ENCODE measurements at places on chromosomes 5 and 9. TPM values are rescaled to one million over a fixed set of nuclear protein-coding genes. Genes with fewer than 3 reads are reported as not detected.

DNA sequence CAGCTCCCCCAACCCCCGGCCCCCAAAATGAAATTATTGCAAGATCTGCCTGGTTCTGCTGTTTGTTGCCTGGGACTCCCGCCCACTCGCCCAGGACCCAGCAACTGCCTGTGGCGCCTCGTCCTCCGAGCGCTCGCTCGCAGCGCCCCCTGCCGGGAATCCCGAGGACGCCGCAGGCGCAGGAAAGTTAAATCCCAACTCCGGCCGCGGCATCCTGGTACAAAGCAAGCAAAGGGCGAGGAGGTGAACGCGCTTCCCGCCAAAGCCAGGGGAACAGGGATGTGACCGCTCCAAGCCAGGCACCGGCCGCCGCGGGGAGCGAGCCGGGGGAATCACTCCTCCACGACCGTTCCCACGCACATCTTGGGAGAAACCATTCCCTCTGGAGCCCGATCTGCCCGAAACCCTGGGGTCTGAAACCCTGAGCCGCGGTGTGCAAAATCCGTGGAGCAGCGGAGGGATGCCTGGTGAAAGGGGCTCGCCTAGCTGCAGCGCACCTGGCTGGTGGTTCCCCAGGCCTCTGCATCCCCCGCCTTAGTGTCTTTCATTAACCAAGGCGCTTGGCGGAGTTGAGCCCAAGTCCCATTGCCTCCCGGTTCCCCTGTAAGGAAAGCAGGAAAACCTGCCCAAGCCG, 1.3 kb downstream of the SEMA5A start:
- H3K4me3 ChIP-seq: peak overlapping the region; percentile 95
- no peaks in the 10 kb centered on the region for H3K36me3 ChIP-seq
- peak overlapping the region; percentile 67 for H3K27ac ChIP-seq
- peak; percentile 92 for DNase-seq
- H3K4me1 ChIP-seq: peaks cover 10% of the 10 kb centered on the region
- peaks cover 5% of the 10 kb centered on the region for H3K27me3 ChIP-seq

- peak overlapping the region; percentile 31 for H3K27ac ChIP-seq
- H3K4me3 ChIP-seq: no peak overlapping the region
- H3K4me1 ChIP-seq: peaks cover 11% of the 10 kb centered on the region
- no peaks in the 10 kb centered on the region for H3K27me3 ChIP-seq
Measured at GRCh38 chr5:11273180-11273903, 512.3 kb upstream of the DAP start.

DNA sequence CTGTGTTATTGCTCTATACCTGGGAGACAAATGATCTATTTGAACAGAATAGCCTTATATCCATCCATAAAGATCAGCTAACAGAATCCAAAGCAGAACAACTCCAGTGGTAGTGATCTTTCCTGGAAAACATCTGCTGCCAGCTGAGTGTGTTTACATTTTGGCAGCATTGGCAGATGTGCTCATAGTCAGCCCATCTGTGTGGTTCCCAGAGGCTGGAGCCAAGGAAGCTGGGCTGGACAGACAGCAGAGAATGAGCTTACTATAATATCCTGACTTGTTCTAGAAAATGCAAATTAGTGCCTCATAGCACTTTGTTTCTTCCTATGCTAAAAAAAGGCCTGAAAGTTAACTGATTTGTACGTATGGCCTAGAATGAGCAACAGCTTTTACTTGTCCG, 99.7 kb downstream of the ST8SIA4 start:
- no peak overlapping the region for H3K27ac ChIP-seq
- peak; percentile 11 for DNase-seq
- no peaks in the 10 kb centered on the region for H3K4me1 ChIP-seq
- no peaks in the 10 kb centered on the region for H3K36me3 ChIP-seq

Gene ACTBL2
- 0.17 TPM for polyA plus RNA-seq

DNA sequence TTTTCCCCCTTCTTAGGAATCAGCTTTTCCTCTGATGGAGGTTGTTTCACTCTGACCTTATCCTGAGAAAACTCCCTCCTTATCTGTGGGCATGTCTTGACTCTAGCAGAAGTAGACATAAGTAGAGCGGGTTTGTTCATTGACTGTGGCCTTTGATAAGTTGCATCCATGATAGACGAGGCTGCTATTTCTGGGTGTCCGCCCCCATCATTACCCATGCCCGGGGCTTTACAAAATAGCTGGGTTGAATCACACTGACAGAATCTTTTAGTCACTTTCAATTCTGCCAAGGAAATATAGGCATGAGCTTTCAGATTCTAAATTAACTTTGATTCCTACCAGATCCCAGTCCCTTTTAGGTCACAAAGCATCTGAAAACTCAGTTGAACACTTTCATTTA, 223.8 kb downstream of the SEC61B start:
- no peak overlapping the region for H3K27ac ChIP-seq
- H3K36me3 ChIP-seq: no peaks in the 10 kb centered on the region
- no peaks in the 10 kb centered on the region for H3K4me1 ChIP-seq
- DNase-seq: no peak

- H3K36me3 ChIP-seq: no peaks in the 10 kb centered on the region
- H3K27ac ChIP-seq: no peak overlapping the region
- H3K4me3 ChIP-seq: no peak overlapping the region
- H3K4me1 ChIP-seq: no peaks in the 10 kb centered on the region
- no peak for DNase-seq
Measured at GRCh38 chr9:135508211-135508820, 7.8 kb downstream of the MRPS2 start.

DNA sequence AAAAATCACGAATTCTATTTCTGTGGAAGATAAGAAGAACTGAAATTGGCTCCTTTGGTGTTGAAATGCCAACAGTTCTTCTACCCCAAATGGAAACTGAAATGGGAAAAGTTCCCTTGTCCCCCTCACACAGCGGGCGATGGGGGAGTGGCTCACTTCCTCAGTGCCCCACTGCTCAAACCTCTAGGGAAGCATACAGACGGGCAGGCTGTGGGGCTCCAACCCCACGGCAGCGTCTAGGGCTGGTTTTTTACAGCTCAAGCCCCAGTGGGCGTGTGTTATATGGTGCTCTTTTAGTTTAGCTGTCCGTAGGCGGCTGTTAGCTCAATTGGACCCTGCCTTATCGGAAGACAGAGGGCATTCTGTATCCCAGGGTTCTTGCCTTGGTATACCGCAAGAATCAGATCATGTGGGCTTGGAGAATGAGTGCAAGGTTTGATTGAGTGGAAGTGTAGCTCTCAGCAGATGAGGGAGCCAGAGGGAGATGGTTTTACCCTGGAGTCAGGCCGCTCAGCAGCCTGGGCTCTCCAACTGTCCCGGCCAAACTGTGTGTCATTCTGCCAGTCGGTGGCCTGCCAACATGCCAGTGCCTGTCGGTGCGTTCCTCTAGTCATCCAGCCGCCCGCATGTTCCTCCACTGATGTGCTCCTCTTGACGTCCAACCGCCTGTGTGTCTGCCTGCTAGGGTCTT, 166.3 kb upstream of the ZNF608 start:
- H3K36me3 ChIP-seq: no peaks in the 10 kb centered on the region
- no peak overlapping the region for H3K4me3 ChIP-seq
- H3K27me3 ChIP-seq: no peaks in the 10 kb centered on the region
- H3K27ac ChIP-seq: no peak overlapping the region
- peaks cover 16% of the 10 kb centered on the region for H3K4me1 ChIP-seq

DNA sequence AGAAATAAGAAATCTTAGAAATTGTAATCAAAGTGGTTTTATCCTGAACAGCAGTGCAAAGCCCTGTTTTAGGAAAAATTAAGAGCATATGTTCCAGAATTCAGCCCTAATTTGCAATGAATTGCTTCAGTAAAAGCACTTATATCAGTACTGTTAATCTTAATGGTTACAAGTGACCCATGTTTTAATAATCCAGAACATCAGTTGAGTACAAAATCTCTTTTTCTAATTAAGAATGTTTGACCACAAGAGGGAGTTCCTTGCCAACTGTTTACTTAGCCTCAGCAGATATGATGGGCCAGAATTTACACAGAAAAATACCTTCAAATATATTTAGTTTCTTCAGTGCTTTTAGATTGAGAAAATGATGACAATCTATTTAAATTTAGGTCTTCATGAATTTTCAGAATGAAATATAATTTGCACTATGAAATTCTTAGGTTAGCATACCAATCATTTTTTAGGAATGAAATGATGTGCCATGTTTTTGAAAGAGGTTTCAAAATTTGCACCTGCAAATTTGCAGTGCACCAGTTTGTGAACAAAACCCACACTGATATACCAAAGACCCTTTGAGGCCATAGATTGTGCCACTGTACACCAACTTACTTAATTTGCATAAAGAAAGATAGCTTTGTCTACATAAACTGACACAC, 926.3 kb upstream of the ARRDC3 start:
- peaks cover 4% of the 10 kb centered on the region for H3K4me1 ChIP-seq
- H3K27ac ChIP-seq: no peak overlapping the region
- H3K36me3 ChIP-seq: no peaks in the 10 kb centered on the region
- peak; percentile 45 for DNase-seq
- no peaks in the 10 kb centered on the region for H3K27me3 ChIP-seq

Gene C7
- polyA plus RNA-seq: 7.7 TPM

GRCh38 chr5:73735032-73735734, 109.2 kb downstream of the ARHGEF28 start:
- H3K27ac ChIP-seq: no peak overlapping the region
- no peaks in the 10 kb centered on the region for H3K4me1 ChIP-seq
- no peaks in the 10 kb centered on the region for H3K36me3 ChIP-seq
- H3K27me3 ChIP-seq: no peaks in the 10 kb centered on the region

DNA sequence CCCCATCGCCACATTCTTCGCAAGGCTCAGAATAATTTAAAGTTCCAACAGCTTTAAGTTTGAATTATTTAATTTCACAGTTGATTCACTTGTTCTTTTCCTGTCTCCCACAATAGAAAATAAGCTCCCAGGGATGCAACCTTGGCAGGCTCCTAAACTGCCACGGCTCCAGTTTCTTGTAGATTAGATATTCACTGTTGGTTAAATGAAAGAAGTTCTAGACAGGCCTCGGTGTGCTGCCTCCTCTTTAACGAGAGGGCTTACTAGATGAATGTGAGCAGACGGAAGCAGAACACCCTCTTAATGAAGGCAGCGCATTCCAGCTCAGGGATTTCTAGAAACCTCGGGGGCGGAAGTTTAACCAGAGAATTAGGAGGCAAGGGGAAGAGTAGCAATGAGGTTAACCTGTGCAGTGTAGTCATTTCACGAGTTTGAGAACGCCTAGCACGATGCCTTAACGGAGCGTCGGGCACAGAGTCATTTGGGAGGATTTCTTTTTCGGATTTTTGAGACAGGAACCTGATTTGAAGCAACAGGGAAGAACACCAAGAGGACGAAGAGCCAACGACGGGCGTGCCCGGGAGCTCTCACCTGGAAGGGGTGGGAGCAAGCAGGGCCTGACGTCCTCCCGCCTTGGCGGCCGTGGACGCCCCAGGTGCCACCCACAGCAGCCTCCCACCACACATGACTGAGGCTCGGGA, 637 bp upstream of the SMC5 start:
- H3K27me3 ChIP-seq: no peaks in the 10 kb centered on the region
- H3K36me3 ChIP-seq: no peaks in the 10 kb centered on the region
- peak overlapping the region; percentile 11 for H3K4me3 ChIP-seq

Gene NOXA1
- polyA plus RNA-seq: 13.9 TPM

Gene NRG2
- polyA plus RNA-seq: 1.5 TPM

DNA sequence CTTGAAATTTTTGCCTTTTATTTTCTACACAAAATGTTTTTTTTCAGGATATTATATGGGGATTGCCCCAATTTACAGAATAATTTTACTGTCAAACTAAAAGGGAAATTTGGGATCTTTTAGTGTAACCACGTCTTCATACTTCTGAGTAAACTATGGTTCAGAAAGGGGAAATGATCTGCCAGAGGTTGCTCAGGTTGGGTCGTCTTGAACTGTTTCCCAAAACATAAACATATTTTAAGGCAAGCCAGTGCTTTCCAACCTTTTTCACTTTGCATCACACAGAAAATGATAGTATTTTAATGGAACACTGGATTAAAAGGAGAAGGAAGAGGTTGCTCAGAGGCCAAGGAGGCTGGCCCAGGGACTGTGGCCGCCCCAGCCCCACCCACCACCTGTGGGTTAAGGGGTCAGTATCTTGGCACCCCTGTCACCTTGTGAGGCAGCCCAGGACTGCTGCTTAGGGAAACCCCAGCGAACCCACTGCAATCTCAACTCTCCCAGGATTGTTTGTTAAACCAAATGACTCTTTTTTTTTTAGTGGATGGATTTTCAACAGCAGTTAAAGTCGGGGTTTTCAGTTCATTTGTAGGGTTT, 142.7 kb upstream of the DHFR start:
- no peaks in the 10 kb centered on the region for H3K36me3 ChIP-seq
- no peak overlapping the region for H3K4me3 ChIP-seq
- H3K27me3 ChIP-seq: no peaks in the 10 kb centered on the region
- H3K4me1 ChIP-seq: no peaks in the 10 kb centered on the region
- H3K27ac ChIP-seq: no peak overlapping the region
- DNase-seq: no peak

DNA sequence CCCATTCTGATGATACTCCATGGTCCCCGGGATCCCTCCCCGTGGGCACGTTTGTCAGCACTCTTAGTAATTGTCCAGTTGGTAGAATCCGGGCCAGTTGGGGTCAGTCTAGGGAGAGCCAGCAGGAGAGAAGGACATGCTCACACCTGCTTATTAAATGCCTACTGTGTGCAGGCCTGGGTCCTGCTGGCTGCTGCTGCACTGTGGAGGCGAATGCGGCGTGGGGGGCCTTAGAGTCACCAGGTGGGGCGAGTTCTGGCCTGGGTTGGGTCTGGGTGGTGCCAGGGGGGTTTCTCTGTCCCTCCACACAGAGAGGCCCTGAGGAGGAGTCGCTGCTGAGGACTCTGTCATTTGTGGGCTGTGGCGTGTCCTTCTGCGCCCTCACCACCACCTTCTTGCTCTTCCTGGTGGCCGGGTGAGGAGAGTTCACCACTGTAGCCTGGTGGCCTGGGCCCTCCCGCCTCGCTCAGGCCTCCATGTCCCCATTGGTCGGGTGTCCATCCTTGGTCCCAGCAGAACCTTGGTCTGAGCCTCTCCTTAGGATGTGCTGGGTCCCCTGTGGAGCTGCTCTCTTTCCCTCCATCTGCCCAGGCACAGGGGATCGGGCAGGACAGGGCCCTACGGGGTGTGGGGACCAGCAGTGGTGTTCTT, 17.3 kb downstream of the ADGRD2 start:
- no peaks in the 10 kb centered on the region for H3K36me3 ChIP-seq
- H3K4me3 ChIP-seq: no peak overlapping the region
- no peaks in the 10 kb centered on the region for H3K4me1 ChIP-seq
- no peak for DNase-seq
- H3K27ac ChIP-seq: no peak overlapping the region
- H3K27me3 ChIP-seq: peaks cover 9% of the 10 kb centered on the region

GRCh38 chr9:88807426-88807825, 183.8 kb upstream of the S1PR3 start:
- H3K27me3 ChIP-seq: no peaks in the 10 kb centered on the region
- peaks cover 8% of the 10 kb centered on the region for H3K4me1 ChIP-seq
- H3K4me3 ChIP-seq: no peak overlapping the region
- no peaks in the 10 kb centered on the region for H3K36me3 ChIP-seq

DNA sequence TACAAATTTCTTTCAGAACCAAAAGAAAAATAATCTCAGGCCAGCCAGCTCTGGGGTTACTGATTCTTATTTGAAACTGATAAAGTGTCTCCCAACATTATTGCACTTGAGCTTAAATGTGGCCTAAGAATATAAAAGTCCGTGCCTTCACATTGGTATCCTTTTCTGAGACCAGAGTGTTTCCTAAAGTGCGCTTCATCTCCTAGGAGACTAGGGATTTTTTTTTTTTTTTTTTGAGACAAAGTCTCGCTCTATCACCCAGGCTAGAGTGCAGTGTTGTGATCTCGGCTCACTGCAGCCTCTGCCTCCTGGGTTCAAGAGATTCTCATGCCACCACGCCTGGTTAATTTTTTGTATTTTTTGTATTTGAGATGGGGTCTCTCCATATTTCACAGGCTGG, 23.6 kb upstream of the KCNIP1 start:
- no peak overlapping the region for H3K27ac ChIP-seq
- H3K4me3 ChIP-seq: no peak overlapping the region
- no peaks in the 10 kb centered on the region for H3K36me3 ChIP-seq

Measured in hepatocyte (in vitro differentiated cells).